ENCODE measurements at places on chromosomes 3 and 15. TPM values are rescaled to one million over a fixed set of nuclear protein-coding genes. Genes with fewer than 3 reads are reported as not detected.

DNA sequence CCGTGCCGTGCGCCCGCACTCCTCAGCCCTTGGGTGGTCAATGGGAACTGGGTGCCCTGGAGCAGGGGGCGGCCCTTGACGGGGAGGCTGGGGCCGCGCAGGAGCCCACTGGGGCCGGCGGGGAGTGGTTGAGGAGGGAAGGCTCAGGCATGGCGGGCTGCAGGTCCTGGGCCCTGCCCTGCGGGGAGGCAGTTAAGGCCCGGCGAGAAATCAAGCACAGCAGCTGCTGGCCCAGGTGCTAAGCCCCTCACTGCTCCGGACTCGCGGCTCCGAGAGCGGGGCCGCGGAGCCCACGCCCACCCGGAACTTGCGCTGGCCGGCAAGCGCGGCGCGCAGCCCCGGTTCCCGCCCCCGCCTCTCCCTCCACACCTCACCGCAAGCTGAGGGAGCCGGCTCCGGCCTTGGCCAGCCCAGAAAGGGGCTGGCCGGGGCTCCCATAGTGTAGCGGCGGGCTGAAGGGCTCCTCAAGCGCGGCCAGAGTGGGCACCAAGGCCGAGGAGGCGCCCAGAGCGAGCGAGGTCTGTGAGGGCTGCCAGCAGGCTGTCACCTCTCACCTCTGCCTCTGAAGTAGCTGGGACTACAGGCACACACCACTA lies 7.8 kb downstream of the GP9 start:
- no peak for DNase-seq

- DNase-seq, result no peak
Observed at GRCh38 chr15:50418041-50418583, 6.1 kb upstream of the USP8 start.

DNA sequence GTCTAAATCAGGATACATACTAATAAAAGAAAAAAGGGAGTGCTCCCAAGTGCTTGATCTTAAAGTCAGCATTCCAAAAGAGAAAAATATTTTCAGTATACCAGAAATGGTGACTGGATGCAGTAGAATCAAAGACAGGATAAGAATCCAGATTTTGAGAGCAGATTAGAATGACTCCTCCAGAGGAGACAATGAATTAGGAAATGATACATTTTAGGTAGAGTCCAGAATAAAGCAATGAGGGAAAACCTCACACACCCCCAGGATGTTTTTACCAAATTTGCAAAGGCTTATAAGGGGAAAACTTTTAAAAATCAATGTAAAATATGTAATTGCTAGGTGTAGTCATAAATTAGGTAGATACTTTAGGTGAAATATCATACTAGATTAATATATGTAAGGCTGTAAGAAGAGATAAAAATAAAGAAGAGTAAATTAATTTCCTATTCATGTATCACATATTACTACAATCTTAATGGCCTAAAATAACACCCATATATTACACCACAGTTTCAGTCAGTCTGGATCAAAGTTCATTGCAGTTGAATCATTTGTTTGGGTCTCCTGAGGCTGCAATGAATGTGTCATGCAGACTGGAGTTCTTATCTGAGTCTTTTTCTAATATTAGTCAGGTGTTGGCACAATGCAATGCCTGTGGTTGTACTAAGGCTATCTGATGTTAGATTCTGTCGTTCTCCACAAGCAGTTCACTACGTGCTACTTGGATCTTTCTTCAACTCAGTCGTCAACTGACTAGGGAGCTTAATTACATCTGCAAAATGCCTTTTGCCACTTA lies 547.8 kb upstream of the EPHA6 start:
- DNase-seq, result no peak

- DNase-seq, result no peak
Observed at GRCh38 chr3:87733671-87734367, 325.0 kb downstream of the CGGBP1 start.

DNA sequence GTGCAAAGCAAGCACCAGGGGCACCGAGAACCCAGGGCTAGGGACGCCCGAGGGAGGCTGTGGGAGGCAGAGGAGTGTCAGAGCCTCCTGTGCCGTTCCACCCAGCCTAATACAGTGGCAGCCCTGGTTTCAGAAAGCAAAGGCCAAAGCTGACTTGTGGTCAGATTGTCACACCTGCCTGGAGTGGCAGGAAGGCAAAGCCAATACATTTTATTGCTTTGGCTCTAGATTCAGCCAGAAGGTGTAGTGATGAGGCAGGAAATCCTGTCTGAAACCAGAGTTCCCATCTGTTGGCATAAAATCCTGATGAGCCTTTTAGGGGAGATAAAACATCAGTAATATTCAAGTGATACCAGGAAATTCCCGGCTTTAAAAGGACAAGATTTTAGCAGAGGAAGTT lies 168.3 kb downstream of the SLCO3A1 start:
- DNase-seq, result no peak

GRCh38 chr3:182786564-182787196 lies 6.6 kb upstream of the ATP11B start:
- no peak for DNase-seq

GRCh38 chr3:365268-365667 lies 168.7 kb downstream of the CHL1 start:
- DNase-seq, result no peak

DNA sequence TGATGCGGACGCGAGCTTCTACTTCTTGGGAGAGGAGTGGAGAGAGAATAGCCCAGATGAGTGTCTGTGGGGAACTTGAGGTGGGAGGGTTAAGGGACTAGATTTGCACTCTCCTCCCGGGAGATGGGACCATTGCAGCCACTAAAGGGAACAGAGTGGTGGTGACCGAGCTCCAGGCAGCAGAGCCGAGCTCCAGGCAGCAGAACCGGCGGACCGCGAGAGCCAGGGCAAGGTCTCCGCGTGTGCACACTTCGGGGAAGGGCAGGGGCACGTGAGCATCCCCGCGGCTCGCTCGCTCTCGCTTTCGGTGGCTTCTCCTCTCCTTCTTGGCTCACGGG lies 1.1 kb downstream of the IGDCC3 start:
- no peak for DNase-seq

GRCh38 chr3:191087391-191087790 lies 111.7 kb upstream of the OSTN start:
- no peak for DNase-seq

Gene GHSR
- not detected for total RNA-seq

Gene AHSG
- not detected for total RNA-seq

GRCh38 chr3:34998902-34999301 lies 640.4 kb upstream of the ARPP21 start:
- DNase-seq, result no peak

Gene ABI3BP
- total RNA-seq, result 108 TPM

DNA sequence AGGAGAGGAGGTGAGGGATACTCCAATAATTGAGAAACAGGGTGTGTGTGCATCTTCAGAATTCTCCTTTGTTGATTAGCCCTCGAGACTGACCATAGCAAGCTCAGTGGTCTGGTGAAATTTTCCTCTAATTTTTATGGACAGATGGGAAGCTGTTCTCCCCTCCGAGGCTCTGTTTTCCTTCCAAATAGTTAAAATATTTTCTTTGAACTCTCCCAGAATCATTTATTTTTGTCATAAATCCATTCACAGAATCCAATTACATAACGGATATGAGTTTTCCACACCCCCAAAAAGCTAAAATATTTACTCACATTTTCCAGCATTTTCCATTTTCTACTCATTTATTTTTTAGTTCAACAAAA lies 36.5 kb downstream of the QTRT2 start:
- no peak for DNase-seq

- no peak for DNase-seq
Observed at GRCh38 chr3:48599077-48599501, 4.0 kb upstream of the COL7A1 start.

GRCh38 chr3:72982609-72983366 lies 13.8 kb upstream of the PPP4R2 start:
- no peak for DNase-seq

Data from lower lobe of right lung (tissue), 2 donors.